ENCODE measurements at places on chromosomes 5 and 9. TPM values are rescaled to one million over a fixed set of nuclear protein-coding genes. Genes with fewer than 3 reads are reported as not detected.

The NR2F1-AS1 gene
- total RNA-seq: not detected

The TBC1D13 gene
- total RNA-seq: 26.1 TPM

The ABITRAM gene
- 9.7 TPM for total RNA-seq

The NDOR1 gene
- total RNA-seq: 39.8 TPM

The LIFR gene
- not detected for total RNA-seq

The SYK gene
- total RNA-seq: 0.82 TPM

The AK8 gene
- not detected for total RNA-seq

DNA sequence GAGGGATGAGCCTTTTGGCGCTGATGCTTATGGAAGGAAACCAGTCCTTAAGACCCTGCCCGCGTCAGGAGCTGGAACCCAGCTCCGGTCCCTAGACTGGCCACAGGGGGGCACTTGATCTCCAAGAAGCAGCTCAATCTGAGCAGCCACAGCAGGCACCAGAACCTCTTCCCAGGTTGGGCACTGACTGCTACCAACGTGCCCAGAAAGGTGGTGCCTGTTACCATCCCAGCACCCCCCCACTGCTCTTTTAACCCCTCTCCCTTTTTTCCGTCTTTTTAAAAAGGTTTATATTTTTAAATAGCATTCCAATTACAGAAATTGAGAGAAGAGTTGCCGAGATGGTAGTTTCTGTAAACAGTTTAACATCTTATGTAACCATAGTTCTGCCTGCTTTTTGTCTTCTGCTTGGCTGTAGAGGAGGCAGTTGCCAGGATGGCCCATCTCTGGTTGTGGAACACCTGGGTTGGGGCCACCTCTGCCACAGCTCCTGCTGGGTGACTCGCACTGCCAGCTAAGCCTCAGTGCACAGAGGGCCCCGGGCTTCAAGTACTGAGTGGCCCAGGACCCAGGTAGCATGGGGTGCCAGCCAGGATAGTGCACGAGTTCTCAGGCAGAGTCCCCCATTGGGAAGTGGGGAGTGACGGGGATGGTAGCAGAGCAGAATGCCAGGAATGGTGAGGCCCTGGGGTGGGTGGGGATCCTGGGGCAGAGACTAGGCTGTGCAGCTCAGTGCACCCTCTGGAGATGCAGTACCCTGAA is 62.8 kb downstream of the PFDN1 start:
- no peak overlapping the region for H3K4me3 ChIP-seq
- peaks cover 5% of the 10 kb centered on the region for H3K36me3 ChIP-seq
- no peak overlapping the region for H3K27ac ChIP-seq
- DNase-seq: peak; percentile 68

GRCh38 chr9:14323083-14323971 is 9.4 kb upstream of the NFIB start:
- H3K4me3 ChIP-seq: peak overlapping the region; percentile 78
- peaks cover 66% of the 10 kb centered on the region for H3K27me3 ChIP-seq
- peaks cover 14% of the 10 kb centered on the region for H3K4me1 ChIP-seq
- DNase-seq: no peak

DNA sequence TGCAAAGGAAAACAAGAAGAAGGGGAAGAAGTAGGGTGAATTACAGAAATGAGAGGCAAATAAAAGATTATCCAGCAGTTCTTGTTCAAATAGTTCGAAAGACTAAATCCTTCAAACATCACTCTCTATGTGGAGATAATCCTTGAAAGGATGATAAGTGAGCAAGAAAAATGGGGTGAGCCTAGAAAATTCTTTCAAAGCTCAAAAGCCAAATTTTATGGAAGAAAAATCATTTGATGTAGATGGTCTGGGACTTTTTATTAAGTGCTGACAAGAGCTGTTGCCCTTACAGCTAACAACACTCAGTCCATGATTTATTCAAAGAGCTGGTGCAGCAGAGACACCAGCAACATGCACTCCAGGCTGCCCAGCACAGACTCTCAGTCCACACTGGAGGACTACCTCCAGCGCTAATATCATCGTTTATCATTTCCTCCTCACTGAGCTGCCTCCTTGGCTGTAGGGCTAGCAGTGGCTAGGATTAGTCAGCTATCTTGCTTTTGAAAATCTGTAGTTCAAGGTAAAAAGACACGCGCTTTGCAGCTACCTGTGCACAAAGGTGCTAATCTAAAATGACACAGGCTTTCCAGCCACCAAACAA is 264.8 kb upstream of the KIF2A start:
- H3K4me3 ChIP-seq: no peak overlapping the region
- no peaks in the 10 kb centered on the region for H3K4me1 ChIP-seq
- no peaks in the 10 kb centered on the region for H3K27me3 ChIP-seq
- no peak for DNase-seq
- H3K36me3 ChIP-seq: no peaks in the 10 kb centered on the region

- no peaks in the 10 kb centered on the region for H3K4me1 ChIP-seq
- no peaks in the 10 kb centered on the region for H3K36me3 ChIP-seq
- no peak overlapping the region for H3K27ac ChIP-seq
- no peak for DNase-seq
- no peaks in the 10 kb centered on the region for H3K27me3 ChIP-seq
These were observed 38.7 kb upstream of the PRLR start for GRCh38 chr5:35269006-35269405.

DNA sequence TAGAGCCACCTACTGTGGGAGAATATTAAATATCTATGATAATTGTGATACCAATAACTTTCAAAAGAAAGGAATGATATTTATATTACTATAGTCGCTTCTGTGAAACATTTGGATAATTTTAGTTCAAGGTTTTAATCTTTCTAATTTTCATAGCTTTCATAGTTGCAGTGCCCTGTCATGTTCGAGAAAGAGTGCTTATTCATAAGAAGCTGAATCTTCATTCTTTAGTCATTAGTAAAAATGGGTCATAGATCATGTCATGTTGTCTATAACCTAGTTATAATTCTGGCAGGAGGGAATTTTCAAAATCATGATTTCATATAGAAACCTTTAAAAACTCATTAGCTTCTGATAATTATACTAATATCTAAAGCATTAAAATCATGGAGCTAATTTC is 685.6 kb downstream of the CETN3 start:
- H3K36me3 ChIP-seq: no peaks in the 10 kb centered on the region
- no peaks in the 10 kb centered on the region for H3K4me1 ChIP-seq
- no peak overlapping the region for H3K4me3 ChIP-seq

DNA sequence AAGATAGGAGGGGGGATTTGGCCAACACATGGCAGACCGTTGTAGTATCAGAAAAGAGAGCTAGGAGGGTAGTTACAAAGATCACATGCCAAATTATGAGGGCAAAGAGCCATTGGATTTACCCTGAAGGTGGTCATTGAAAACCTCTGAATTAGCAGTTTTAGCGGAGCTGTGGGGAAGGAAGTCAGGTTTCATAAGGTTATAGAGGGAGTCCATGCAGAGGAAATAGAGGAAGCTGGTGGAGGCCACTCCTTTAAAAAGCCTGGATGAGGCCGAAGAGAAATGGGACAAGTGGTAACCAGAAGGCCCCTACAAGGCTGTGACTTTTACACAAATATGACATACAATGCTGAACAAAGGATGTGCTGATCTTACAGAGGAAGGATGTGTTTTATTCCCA is 13.2 kb downstream of the DOCK8 start:
- H3K27me3 ChIP-seq: no peaks in the 10 kb centered on the region
- no peak overlapping the region for H3K27ac ChIP-seq
- peaks cover 41% of the 10 kb centered on the region for H3K36me3 ChIP-seq
- no peak for DNase-seq
- no peak overlapping the region for H3K4me3 ChIP-seq

- H3K27me3 ChIP-seq: no peaks in the 10 kb centered on the region
- H3K36me3 ChIP-seq: peaks cover 23% of the 10 kb centered on the region
- H3K27ac ChIP-seq: peak overlapping the region; percentile 75
- no peak overlapping the region for H3K4me3 ChIP-seq
- no peak for DNase-seq
These were observed 10.4 kb downstream of the CD74 start for GRCh38 chr5:150402229-150402773.

- peaks cover 5% of the 10 kb centered on the region for H3K36me3 ChIP-seq
- H3K27ac ChIP-seq: peak overlapping the region; percentile 91
- H3K27me3 ChIP-seq: no peaks in the 10 kb centered on the region
- H3K4me3 ChIP-seq: peak overlapping the region; percentile 67
- no peak for DNase-seq
- H3K4me1 ChIP-seq: peaks cover 26% of the 10 kb centered on the region
These were observed 190.5 kb downstream of the PIK3R1 start for GRCh38 chr5:68405784-68406743.

DNA sequence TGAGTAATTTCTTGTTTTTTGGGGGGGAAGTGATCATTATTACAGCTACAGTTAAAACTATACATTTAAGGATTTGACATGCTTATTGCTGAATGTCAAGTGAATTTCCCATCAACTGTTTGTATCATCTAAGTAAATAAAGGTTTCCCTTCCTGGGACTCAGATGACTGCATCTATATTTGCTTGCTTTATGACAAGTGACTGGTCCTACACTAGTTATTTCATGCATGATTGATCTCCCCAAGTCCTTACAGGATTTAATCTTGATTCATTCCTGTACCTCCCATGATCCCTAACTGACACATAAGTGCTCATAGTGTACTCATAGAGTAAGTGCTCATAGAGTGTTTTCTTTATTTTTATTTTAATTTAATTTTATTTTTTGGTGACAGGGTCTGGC is 2.8 kb downstream of the TXNDC8 start:
- H3K36me3 ChIP-seq: no peaks in the 10 kb centered on the region
- no peaks in the 10 kb centered on the region for H3K27me3 ChIP-seq
- no peak overlapping the region for H3K27ac ChIP-seq
- H3K4me1 ChIP-seq: peaks cover 4% of the 10 kb centered on the region
- no peak overlapping the region for H3K4me3 ChIP-seq
- no peak for DNase-seq

DNA sequence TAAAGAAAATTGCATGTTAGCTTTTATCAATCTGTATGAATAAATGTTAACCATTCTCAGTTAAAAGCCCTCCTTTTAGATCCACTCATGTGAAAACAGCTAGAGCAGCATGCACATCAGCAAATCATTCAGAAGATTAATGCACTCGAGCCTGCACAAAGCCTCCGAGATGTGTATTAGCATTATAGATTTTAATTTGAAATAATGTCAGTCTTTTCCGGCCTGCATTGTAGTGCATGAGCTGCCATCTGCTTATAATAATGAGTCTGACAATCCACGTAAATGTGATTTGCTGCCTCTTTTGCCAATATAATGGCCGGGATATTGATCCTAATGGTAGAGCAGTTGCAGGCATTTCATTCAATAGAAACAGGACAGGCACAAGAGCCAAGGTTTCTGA is 585.1 kb downstream of the IRX1 start:
- H3K4me1 ChIP-seq: no peaks in the 10 kb centered on the region
- H3K4me3 ChIP-seq: no peak overlapping the region
- H3K27ac ChIP-seq: no peak overlapping the region

- no peak overlapping the region for H3K27ac ChIP-seq
- H3K4me1 ChIP-seq: no peaks in the 10 kb centered on the region
- H3K36me3 ChIP-seq: no peaks in the 10 kb centered on the region
- no peak for DNase-seq
These were observed 836.7 kb upstream of the CDH10 start for GRCh38 chr5:25481463-25481862.

- DNase-seq: peak; percentile 13
- H3K4me3 ChIP-seq: no peak overlapping the region
- H3K36me3 ChIP-seq: peaks cover 3% of the 10 kb centered on the region
- no peak overlapping the region for H3K27ac ChIP-seq
These were observed 6.9 kb downstream of the LPCAT1 start for GRCh38 chr5:1516615-1517601.

DNA sequence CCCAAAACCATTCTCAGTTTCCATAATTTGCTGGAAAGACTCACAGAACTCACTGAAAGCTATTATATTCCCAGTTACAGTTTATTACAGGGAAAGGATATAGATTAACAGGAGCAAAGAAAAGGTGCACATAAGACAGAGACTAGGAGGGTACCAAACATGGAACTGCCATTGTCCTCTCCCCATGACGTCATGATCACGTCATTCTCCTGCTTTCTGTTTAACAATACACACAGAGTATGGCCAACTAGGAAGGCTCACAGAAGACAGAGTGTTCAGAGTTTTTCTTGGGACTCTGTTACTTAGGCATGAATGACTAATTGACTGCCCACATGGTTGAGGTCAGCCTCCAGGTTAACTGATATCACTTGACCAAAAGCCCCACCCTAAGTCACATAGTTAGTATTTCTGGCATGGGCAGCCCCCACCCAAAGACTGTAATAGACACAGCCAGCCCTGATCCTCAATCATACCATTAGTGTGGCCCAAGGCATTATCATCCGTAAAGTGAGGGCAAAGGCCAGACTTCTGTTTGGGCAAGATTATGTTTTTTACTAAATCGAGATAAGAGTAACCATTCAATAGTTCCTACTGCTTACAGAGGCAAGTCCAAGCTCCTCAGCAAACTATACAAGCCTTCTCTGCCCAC is 353.5 kb upstream of the POU5F2 start:
- peaks cover 5% of the 10 kb centered on the region for H3K4me1 ChIP-seq
- H3K27ac ChIP-seq: no peak overlapping the region
- no peak for DNase-seq
- H3K27me3 ChIP-seq: no peaks in the 10 kb centered on the region

DNA sequence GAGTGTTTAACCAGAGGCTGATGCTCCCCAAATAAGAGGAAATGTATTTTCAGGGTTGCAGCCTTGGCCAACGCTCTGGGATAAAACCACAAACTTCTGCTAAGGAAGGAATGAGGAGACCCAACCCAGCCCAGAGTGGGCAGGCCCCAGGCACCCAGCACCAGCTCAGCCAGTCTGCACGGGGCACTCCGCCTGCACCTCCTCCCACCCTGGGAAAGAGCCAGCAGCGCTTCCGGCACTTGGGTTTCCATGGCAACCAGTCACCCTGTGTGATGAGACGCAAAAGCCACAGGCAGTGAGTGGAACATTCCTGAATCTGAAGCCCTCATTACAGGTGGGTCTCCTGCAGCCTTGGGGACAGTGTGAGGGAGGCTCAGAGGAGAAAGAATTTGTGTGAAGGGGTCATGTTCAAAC is 85.2 kb upstream of the ZBTB43 start:
- H3K36me3 ChIP-seq: no peaks in the 10 kb centered on the region
- peak overlapping the region; percentile 81 for H3K4me3 ChIP-seq
- H3K4me1 ChIP-seq: peaks cover 40% of the 10 kb centered on the region
- H3K27ac ChIP-seq: peak overlapping the region; percentile 96

DNA sequence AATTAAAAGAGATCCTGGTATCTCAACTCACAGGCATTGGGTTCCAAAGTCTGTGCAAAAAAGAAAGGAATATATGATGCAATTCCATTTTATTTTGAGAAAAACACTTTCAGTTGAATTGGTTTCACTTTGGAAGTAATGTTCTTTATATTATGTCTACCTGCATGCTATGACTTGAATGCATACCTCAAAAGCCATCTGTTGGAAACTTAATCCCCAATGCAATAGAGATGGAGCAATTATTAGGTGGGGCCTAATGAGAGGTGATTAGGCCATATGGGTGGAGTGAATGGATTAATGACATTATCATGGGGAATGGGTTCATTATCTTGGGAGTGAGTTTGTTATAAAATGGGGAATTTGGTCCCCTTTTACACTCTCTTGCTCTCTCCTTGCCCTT is 293.3 kb downstream of the CSNK1G3 start:
- no peaks in the 10 kb centered on the region for H3K36me3 ChIP-seq
- H3K27ac ChIP-seq: no peak overlapping the region
- no peak overlapping the region for H3K4me3 ChIP-seq
- no peaks in the 10 kb centered on the region for H3K4me1 ChIP-seq
- H3K27me3 ChIP-seq: no peaks in the 10 kb centered on the region

Measured in activated naive CD8-positive, alpha-beta T cell treated with anti-CD3 and anti-CD28 coated beads, Interleukin-2, amount 10 ng/mL, durations not matched to agents 7 days and 5 days (primary cell).